Thyroid gland (tissue), 4 donors: ENCODE measurements at places on chromosomes 3 and 15. TPM values are rescaled to one million over a fixed set of nuclear protein-coding genes. Genes with fewer than 3 reads are reported as not detected.

SMAD6 gene
- total RNA-seq: 61.4 TPM

LINGO1 gene
- 1.0 TPM for total RNA-seq

NEK11 gene
- 34.0 TPM for total RNA-seq

FOXB1 gene
- total RNA-seq: not detected

EPHA6 gene
- 2.1 TPM for total RNA-seq

ATR gene
- total RNA-seq: 47.1 TPM

GPR87 gene
- total RNA-seq: not detected

MRAS gene
- 55.8 TPM for total RNA-seq

KPNA4 gene
- 24.7 TPM for total RNA-seq

CFAP20DC gene
- 0.54 TPM for total RNA-seq
